ENCODE measurements at places on chromosomes 4 and X.

DNA sequence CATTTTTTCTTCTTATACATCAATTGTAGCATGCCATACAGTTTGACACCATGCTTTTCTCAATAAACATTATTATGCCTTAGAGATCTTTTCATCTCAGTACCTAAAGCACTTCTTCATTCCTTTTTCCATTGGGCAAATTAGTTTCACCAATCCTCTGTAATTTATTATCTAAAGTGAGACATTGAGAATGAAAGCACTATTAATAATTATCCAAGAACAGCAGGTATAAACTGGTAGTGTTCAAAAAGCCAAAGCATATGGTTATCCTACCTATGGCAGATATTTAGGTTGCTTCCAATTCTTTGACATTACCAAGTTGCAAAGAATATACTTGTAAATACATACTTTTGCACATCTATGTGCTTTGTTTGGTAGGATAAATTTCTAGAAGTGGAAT, 15.6 kb downstream of the LAMTOR3 start:
- no peak for DNase-seq

GRCh38 chrX:1239681-1240142, 27.3 kb upstream of the CRLF2 start:
- no peak for DNase-seq

GRCh38 chrX:110691446-110691845, 104.2 kb downstream of the CHRDL1 start:
- no peak for DNase-seq

- no peak for DNase-seq
Observed at GRCh38 chr4:57109847-57110639, at the start of gene IGFBP7. Gene IGFBP7 (minus strand): TSS chr4:57110385. CDS start chr4:57110351, 34 bp downstream.

DNA sequence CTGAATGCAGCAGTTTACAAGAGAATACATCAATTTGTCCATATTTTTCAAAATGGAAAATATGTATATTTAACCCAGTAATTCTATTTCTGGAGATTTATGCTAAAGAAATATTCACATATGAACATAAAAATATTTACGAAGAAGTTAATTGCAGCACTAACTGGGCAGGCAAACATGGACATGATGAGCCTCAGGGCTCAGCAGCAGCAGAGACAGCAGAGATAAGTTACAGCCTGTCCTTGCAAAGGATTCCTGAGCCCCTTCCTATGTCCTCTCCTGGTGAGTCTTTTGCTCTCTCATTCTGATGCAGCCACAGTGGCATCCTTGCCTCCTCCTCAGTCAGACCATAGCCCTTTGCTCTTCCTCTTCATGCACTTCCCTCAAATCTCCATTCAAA, 680.6 kb upstream of the CPEB2 start:
- no peak for DNase-seq

DNA sequence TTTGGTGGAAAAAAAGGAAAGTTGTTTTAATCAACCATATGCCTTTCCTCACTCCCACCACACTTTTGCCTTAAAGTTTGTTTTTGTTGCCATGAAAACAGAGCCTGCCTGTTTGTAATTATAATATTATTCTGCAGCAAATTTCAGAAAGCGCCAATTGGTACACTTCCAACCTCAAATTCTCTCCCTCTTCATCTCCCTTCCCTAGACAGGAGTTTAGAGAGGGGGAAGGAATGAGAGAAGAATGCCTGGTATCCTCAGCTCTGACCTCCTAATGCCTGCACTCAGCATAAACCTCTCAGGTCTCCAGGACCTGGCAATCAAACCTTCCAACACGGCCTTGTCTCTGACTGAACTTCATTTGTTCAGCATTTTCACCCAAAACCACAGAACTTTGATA, 138.4 kb upstream of the HCCS start:
- no peak for DNase-seq

- DNase-seq = no peak
Observed at GRCh38 chrX:10582945-10583344, 37.4 kb downstream of the MID1 start.

GRCh38 chr4:33057736-33058135, 2337.6 kb downstream of the PCDH7 start:
- no peak for DNase-seq

DNA sequence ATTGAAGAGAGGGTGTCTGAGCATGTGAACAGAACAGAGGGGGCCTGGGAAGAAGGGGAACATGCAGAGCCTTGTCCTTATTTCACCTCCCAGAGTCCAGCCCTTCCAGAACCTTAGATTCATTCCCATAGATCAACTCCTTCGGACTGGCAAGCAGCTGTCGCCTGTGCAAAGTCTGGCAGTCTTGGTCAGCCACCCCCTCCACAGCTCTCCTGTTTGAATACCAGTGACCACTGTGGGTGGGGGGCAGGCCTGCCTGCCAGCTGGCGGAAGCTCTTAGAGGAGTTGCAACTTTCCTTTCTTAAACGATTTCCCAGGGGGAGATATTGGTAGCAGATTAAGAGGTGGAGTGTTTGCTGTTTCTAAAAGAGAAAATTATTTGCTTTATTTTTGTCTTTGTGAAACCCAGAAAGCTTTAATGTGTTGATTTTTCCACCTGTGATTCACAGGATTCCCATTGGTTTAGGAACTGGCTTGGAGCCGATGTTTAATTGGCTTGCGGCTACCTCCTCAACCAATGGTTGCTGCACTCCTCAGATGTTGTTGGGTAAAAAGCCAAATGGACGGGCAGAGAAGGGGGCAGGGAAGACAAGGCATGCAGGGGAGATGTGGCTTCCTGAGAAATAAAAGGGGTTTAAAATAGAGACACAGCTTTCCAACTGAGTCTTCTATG, 62.2 kb upstream of the PRPS1 start:
- no peak for DNase-seq

- DNase-seq = no peak
Observed at GRCh38 chrX:43835559-43835958, 46.7 kb downstream of the MAOB start.

- no peak for DNase-seq
Observed at GRCh38 chr4:20386906-20387305, 135.2 kb downstream of the SLIT2 start.

DNA sequence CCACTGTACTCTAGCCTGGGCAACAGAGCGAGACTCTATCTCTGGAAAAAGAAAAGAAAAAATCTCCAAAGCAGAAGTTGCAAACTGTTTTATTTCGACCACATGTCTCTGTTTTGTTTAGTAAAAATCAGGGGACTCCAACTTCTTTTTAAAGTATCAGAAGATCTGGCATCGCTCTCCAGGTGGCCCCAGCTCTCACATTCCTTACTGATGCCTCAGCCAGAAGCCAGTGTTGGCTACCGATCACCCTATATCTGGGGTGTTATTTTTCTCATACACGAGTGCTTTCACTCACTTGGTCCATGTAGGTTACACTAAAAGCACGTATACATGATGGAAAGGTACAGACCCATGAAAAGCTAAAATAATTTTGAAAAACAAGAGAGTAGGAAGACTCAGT, 8.3 kb downstream of the MPP1 start:
- no peak for DNase-seq

GRCh38 chr4:124262211-124263179, 450.0 kb downstream of the ANKRD50 start:
- peak; percentile 5 for DNase-seq

DNA sequence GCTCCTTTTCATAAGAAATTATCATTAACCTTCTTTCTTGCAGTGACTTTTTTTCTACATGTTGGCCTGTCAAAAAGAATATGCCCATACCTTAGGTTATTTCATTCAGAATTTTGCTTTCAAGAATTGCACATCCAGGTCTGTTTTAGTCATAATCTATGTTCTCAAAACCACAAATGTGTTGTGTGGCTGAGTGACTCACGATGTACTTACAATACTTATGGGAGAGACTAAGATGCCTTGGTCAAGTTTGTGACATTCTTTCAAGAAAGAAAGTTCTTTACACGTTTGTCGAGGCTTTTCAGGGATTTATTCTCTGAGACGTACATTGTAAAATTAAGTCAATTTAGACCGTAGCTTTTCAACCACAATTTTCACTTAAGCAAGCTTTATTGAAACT, 396.7 kb downstream of the FSTL5 start:
- no peak for DNase-seq

GRCh38 chrX:23978491-23978890, 48.5 kb downstream of the KLHL15 start:
- no peak for DNase-seq
